Adrenal gland (tissue), 19 donors: ENCODE measurements at places on chromosomes 5 and 9. TPM values are rescaled to one million over a fixed set of nuclear protein-coding genes. Genes with fewer than 3 reads are reported as not detected.

PHF24 gene
- polyA plus RNA-seq: 0.13 TPM

MCCC2 gene
- 47.9 TPM for polyA plus RNA-seq

CD74 gene
- polyA plus RNA-seq: 719 TPM

ANKRD31 gene
- polyA plus RNA-seq: 0.16 TPM

FOXD4 gene
- polyA plus RNA-seq: 1.2 TPM
